Fibroblast of pulmonary artery (primary cell): ENCODE measurements at places on chromosomes 2 and 18.

GRCh38 chr2:239275847-239276831 lies 124.7 kb downstream of the HDAC4 start:
- DNase-seq, result peak; percentile 26

DNA sequence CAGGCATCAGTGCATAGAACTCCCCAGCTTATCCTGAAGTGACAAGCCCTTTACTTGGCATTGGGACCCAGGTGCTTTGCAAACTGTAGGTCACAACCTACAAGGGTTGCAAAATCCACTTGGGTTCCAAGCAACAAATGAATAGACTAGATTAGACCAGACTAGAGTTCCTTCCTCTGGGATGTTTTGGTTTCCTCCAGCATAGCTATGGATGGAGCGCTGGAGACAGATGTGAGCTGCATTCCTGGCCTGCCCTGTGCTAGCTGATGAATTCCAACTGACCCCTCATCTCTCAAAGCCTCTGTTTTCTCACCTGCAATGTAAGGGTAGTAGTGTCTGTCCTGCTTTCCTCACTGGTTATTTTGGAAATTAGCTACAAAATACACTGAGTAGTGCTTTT lies 86.2 kb downstream of the NPAS2 start:
- no peak for DNase-seq

DNA sequence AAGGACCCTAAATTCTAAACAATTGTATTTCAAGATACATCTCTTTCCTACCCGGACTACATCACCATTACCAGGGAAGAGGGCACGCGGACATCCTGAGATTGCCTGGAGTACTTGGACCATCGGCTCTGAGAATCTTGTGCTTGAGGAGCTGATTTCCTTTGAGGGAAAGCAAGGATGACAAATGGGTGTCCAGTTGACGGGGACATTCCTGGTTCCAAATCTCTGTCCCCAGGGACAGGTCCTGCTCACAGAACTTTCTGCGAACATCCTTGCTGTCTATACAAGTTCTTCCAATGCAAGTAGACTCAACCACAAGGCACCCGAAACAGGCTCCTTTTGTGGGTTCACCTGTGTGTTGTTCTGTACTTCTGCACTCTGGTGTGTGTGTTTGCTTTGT lies 289.5 kb upstream of the MYT1L start:
- DNase-seq, result no peak

GRCh38 chr2:44242904-44243303 lies 32.4 kb upstream of the SLC3A1 start:
- peak; percentile 67 for DNase-seq

DNA sequence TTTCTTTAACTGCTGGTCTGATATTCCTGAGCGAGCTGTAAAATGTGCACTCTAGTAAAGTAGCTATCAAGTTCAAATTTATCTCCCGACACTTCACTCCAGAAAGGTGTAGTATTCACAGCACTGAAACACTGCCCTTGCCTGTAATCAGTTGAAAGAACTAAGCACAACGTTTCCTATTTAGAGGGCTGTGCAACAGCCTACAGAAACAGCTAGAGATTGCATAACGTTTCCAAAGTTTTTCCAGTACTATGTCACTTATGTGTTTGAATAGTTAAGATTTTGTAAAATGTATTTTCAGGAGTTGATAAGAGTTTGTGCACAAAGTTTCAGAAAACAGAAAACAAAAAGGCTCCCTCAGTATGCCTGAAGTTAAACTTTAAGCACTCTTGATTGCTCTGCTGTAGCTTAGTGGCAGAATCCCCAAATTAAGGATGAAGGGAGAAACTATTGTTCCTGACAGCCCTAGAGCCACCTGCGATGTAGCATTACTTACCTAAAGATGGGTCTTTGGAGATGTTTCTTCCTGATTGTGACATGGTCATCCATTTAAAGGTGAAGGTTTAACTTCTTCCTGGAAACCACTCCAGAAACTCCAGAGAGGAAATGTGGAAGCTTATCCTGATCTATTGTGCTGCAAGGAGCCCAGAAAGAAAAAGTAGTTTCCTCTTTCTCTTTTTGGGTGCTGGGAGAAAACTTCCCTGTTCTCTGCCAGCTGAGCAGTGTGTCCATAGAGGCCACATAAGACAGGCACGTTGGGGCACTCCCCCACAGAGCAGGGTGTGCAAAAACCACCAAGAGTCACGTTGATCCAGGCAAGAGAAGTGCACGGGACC lies 536 bp downstream of the PDE1A start:
- peak; percentile 74 for DNase-seq

DNA sequence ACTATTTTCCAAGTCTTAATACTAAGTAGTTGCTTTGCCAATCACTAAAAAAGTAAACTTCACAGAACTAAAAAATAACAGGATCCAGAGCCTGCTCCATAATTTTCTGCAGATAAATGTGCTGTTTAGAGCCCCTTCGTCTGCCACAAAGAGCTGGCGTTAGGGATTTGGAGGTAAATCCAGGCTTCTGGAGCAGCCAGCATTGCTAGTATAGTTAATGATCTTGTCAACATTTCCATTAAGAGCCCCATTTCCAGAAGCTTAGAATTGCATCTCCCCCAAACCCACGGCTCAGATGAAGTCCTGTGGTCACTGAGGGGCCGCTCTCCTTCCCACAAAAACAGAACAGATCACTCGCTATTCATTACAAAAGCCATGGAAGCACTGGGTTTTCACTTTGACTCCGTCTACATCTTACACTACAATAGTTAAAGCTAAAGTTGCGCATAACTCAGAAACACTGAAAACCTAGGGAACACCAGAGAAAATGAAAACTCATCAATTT lies 41.9 kb downstream of the ZNF516 start:
- no peak for DNase-seq

DNA sequence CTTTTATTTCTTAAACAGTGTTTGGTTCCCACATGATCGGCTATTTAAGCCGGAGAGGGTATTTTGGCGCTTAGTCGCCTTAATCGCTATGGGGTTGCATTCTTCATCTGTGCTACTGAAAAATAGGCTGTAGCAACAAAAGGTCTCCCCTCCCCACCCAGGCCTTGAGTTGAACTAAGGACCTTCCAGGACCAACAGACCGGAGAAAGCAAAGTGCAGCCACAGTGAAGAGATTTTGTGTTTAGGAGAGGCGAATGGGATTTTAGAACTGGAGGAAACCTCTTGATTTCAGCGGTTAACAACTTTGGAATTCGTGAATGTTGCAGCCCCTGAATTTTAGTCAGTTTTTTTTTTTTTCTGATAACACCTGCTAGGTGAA lies 1.4 kb downstream of the ITGA6 start:
- DNase-seq, result no peak

DNA sequence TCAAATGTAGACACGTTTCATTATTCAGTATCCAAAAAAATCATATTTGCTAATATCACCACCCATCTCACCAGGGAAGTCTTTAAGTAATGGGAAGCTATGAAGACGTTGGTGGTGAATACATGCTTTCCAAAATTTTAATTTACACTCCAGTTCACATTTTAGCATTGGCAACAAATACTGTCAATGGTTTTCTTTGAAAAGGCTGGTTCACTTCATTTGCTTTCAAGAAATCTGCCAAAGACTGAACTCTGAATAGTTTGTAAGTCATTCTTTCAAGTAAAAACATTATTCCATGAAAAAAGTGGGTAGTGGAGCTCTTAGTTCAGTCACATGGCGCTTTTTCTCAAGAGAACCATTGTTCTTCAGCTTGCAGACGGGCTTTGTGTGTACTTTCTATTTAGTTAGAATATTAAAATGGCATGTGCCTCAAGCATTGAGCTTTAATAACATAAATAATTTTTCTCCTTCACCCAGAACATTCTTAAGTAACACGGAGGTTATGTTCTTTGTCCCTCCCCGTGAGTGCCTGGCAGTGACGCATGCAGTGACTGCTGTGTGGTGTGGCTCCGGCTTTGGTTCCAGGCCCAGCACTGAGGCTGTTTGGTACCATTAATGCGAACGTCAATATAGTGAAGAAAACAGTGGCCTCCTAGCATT lies 300.0 kb upstream of the HDAC4 start:
- DNase-seq, result no peak

DNA sequence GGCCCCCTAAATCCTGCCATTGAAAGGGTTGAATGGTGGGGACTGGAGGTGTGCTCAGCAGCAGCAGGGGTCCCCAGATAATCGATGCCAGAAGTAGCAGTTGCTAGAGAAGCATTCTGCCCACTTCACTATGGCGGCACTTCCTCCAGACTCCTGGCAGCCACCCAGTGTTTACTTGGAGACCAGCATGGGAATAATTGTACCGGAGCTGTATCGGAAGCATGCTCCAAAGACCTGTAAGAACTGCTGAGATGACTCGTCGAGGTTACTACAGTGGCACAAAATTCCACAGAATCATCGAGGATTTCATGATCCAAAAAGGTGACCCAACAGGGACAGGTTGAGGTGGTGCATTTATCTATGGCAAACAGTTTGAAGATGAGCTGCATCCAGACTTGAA lies 11.0 kb upstream of the GAREM2 start:
- no peak for DNase-seq

DNA sequence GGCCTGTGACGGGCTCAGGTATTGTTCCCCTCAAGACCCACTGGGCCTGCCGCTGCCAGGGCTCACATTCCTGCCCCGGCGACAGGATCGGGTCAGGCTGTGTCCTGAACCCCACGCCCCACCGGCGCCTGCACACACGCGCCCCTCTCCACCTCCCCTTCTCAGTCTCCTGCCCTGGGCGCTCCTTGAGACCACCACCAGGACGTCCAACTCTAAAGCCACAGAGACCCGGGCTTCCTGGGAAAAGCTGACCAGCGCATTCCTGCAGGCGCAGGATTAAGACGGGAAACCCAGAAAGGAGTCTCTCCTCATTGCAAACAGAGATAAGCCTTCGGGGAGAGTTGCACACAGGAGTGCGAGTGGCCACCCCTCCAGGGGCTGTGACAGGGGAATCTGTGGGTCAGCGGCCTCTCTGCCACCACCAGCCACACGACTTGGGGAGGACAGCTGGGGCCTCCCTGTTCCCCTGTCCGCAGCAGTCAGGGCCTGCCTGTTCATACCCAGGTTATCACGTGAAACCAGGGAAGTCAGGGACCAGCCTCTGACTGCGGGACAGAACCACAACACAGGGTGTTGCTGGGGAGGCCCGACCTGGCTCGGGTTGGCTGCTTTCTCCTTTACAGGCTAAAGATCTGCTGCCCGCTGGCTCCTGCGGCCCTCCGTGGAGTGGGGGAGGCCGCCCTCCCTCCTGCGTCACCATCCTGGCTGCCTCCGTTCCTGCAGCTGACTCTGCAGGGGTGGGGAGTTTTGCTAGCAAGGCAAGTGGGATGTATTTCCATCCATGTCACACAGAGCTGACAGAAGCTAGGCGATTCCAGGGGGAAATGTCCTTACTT lies 88.8 kb downstream of the ZCCHC2 start:
- DNase-seq, result peak; percentile 32

DNA sequence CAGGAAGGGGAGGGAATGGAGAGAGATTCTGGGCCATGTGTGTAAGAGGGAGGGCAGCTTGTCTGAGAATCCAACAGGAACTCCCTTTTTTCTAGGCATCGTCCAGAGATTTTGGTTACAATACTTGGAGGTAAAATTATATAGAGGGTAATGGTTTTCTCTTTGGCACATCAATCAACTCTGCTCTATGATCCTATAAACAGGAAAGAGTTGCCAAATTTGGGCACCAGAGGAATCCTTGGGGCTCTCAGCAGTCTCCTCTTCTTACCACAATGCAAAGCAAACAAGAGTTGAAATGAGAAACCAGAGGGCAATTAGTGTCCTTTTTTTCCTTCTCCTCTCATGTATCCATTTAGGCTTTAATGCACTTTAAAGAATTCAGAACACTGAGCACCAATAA lies 243.4 kb downstream of the SLC8A1 start:
- no peak for DNase-seq

DNA sequence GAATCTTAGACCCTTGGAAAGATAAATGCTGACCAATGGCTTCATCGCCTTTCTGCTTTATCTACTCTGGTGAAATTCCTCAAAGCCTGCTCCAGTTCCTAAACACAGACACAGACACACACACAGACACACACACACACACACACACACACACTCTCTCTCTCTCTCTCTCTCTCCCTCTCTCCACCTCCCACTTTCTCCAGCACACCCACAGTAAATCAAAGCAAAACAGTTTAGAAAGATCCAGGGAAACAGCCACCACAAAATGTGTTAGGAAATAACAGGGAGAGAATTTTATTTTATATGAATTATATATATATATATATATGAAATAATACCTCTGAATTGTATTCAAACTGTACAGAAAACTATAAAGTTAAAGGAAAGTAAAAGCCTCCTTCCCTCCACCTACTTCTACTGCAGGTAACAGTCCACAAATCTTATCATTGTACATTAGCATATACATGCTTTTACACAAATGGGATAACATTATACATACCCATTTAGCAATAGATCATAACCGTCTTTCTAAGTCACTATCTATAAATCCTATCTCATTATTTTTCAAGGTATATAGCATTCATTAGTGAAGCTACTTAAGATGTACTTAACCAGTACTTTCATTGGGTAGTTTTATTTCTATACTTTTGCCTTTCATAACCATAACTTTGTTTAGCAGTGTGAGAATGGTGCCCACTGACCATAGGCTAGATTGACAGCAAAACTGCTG lies 38.5 kb downstream of the MREG start:
- no peak for DNase-seq

DNA sequence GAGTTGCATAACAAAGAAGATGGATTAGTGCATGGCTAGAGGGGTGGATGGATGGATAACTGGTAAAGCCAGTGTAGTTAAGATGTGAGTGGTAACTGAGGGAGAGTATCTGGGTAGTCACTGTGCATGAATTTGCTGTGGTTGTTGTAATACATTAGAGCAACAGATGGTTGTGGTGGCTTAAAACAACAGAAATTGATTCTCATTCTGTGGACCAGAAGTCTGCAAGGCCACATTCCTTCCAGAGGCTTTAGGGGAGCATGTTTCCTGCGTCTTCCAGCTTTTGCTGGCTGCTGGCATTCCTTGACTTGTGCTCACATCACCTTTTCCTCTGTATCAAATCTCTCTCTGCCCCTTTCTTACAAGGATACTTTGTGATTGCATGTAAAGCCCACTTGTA lies 155.4 kb downstream of the ASB1 start:
- DNase-seq, result no peak

- peak; percentile 2 for DNase-seq
These were observed 863.7 kb downstream of the EPHA4 start for GRCh38 chr2:220708366-220708765.

DNA sequence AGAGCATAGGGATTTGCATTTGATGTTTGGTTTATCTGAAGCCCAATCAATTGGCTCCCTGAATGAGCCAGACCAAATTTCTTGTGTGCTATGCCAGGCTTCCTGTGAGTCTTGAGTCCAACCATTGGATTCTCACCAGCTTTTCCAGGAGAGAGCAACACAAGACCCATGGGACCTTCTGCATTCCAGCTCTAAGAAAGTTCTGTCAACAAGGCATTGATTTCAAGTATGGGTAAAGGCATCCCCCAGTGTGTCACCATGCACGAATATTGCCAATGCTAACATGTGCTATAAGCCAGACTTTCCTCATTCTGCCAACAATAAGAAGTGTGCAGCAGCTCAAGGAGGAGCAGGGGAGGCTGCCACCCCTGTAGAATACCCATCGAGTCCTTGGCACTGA lies 266.6 kb downstream of the ETAA1 start:
- no peak for DNase-seq

- no peak for DNase-seq
These were observed 370.4 kb downstream of the XIRP2 start for GRCh38 chr2:167258712-167259111.
